ENCODE measurements at places on chromosomes 11 and 22. TPM values are rescaled to one million over a fixed set of nuclear protein-coding genes. Genes with fewer than 3 reads are reported as not detected.
A peak's percentile ranks its signal among the peaks of the same experiment; 100 is the strongest.

OR2AG1 gene
- not detected for total RNA-seq

DEPDC7 gene
- total RNA-seq, result 6.0 TPM

CBX7 gene
- total RNA-seq, result 9.6 TPM

CDON gene
- total RNA-seq, result 12.7 TPM

OR8I2 gene
- total RNA-seq, result not detected

OR52A5 gene
- not detected for total RNA-seq

DNA sequence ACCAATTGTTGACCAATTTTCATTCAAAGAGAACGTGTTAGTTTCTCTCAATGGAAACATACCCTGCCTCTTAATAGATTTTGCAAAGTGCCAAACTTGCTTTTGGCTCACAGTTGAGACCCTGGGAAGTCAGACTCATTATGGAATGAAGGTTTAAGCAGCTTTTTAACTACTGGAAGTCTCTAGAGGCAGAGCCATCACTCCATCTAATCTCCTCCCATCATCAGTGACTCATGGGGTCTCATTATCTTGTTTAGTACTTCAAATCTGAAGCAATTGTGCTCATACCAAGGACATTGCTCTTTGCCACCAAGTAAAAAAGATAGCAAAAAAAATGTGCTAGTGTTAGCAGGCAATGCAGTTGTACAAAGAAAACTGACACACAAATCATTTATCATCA lies 537.1 kb upstream of the LRRC4C start:
- DNase-seq, result no peak

GRCh38 chr11:47186076-47186699 lies at the start of gene PACSIN3:
Gene PACSIN3 (minus strand): TSS chr11:47186434. CDS start chr11:47182727, 3,707 bp downstream.
- peak; percentile 30 for DNase-seq

- DNase-seq, result no peak
Observed at GRCh38 chr22:43917521-43917920, 6.1 kb upstream of the PNPLA3 start.

- DNase-seq, result peak; percentile 70
Observed at GRCh38 chr22:50303848-50304527, 3.5 kb downstream of the PLXNB2 start.

DNA sequence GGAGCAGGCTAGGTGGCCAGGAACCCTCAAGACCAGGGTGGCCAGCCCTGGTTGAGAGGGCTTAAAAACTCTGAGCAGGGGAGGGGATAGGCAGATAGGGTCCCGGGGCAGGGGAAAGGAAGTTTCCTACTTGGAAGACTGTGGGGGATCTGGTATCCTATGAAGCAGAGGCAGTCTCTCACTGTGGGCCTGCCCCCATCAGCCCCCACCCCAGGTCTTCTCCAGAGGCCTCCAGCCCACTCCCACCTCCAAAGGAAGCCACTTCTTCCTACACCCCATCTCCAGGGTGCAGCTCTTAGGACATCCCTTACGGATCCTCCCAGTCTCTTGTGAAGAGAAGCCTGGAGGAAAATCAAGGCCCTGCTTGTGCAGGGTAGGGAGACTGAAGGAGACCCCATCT lies 16.3 kb downstream of the SCN4B start:
- DNase-seq, result no peak

- no peak for DNase-seq
Observed at GRCh38 chr11:93166862-93167261, 30.9 kb downstream of the SLC36A4 start.

GRCh38 chr11:48270621-48271020 lies 7.0 kb downstream of the OR4X1 start:
- no peak for DNase-seq

- DNase-seq, result no peak
Observed at GRCh38 chr11:67604815-67605214, 1.9 kb upstream of the NDUFV1 start.

DNA sequence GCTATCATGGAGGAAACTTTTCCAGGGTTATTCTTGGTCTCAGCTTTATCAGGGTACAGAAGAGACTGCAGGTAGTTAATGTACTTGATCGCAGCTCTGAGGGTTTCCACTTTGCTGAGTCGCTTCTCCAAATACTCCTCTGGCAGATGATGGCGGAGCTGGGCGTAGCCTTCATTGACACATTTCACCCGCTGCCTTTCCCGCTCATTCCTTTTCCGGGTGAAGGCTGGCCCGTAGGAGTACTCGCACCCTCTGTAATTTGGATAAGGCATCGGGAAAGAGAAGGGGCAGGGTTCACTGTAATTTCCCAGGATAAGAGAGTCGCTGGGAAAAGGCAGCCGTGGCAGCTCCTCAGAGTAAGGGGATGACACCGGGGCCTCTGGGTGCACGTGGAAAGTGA lies 4.9 kb upstream of the C11orf16 start:
- DNase-seq, result no peak

DNA sequence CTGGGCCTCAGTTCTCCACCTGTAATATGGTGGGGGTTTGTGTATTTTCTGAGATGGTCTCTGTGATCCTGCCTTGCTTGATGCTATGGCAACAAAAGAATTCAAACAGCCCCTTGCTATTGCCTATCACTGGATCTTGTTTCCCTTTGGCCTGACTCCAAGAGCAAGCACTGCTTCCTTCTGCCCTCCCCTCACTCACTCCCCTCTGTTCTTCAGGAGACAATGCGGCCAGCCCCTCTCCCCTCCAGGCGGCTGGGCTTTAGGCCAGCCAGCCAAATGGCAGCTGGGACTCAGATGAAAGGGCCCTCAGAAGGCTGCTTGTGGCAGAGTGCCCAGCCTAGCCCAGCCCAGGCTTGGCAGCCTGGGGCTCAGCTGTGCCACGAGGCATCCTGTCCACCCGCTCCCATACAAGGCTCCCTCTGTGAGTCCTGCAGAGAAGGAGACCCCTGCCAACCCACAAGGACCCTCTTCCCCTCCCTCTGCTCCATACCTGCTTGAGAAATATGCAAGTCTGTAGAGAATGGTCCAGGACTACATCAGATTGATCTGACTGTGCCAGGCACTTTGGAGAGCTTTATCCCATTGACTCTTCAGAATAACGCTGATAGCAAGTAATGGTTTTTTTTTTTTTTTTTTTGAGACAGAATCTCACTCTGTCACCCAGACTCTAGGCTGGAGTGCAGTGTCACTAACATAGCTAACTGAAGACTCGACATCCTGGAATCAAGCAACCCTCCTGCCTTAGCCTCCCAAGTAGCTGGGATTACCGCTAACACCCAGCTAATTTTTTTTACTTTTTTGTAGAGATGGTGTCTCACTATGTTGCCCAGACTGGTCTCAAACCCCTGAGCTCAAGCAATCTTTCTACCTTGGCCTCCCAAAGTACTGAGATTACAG lies 7.6 kb upstream of the KCTD14 start:
- peak; percentile 90 for DNase-seq

DNA sequence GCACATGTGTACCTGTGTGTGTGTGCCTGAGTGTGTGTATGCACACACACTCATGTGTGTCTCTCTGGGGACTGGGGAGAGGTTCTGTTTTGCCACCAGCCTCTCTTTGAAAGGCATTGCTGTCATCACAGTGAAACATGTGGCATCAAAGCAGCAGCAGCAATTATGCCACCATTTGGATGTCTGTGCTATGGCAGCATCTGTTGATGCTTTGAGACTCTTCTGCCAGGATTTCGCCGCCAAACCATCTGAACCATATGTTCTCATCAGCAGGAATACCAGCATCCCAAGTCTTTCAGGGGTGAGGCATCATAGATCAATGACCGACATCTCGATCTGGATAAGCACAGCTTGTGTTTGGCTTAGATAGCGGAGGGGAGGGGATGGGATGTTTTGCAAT lies 168.6 kb downstream of the FAT3 start:
- DNase-seq, result peak; percentile 1

GRCh38 chr11:58133309-58134076 lies 8.2 kb upstream of the OR9I1 start:
- no peak for DNase-seq

- peak; percentile 90 for DNase-seq
Observed at GRCh38 chr11:43835104-43835503, 45.5 kb upstream of the ALKBH3 start.

GRCh38 chr22:49810363-49811019 lies 17.2 kb downstream of the BRD1 start:
- no peak for DNase-seq

DNA sequence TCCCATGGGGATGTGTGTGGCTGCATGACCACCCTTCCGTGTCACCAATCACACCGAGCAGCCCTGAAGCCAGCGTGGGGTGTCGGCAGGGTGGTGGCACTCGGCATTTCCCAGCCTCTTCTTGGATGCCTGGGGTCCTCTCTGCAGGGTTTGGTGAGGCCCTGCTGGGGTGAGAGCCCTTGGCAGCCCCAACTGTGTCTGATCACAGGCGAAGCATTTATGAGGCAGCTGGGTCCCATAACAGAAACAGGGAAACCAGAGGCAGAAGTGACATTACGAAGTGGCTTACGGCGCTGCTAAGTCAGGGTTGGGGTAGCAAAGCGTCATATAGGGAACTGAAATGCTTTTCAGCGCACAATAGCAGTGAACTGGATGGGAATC lies 92.3 kb upstream of the SEPTIN5 start:
- DNase-seq, result no peak

GRCh38 chr11:10338287-10338686 lies 33.4 kb downstream of the ADM start:
- DNase-seq, result no peak

- no peak for DNase-seq
Observed at GRCh38 chr11:62909107-62909894, 11.9 kb downstream of the CHRM1 start.

DNA sequence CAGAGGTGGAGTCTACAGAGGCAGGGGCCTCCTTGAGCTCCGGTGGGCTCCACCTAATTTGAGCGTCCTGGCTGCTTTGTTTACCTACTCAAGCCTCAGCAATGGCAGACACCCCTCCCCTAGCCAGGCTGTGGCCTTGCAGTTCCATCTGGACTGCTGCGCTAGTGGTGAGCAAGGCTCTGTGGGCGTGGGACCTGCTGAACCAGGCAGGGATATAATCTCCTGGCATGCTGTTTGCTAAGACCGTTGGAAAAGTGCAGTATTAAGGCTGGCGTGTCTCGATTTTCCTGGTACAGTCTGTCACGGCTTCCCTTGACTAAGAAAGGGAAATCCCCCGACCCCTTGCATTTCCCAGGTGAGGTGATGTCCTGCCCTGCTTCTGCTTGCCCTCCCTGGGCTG lies 77.7 kb downstream of the GDPD4 start:
- no peak for DNase-seq

DNA sequence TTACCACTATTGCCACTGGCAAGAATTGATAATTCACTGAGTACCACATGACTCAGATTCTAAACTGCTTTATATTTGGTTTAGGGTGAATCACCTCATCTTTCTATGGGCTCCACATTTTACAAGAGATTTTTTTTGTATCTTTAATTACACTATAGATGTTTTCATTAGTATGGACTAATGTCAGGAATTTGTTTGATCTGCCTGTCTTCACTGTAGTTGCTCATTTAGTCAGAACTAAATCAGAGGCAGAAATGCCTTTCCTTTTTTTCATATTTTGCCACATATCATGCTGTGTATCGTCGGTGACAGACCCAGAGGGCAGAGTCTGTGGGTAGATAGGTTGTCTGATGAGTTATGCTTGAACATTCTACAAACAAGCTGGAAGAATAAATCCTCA lies 524.1 kb downstream of the METTL15 start:
- no peak for DNase-seq

Data from G401 (cell line).